NCI-H1694 (cell line): ENCODE measurements at places on chromosomes 1 and 21.

GRCh38 chr1:155051342-155051776 lies 243 bp downstream of the ADAM15 start:
- DNase-seq: no peak

DNA sequence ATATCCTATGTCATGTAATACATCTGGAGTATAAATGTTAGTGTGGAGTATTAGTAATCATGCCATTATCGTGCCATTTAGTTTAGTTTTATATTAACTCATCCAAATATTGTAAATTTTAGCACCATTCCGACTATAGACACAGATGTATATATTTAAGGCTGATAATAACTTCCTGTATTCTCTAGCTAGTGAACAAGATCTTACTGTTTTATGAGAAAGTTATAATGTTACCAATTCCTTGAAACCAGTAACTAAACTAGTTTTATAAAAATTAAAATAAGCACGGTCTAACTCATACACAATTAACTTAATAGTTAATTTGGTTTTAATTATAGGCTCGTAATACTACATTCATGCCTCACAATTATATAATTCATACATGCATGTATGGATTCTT lies 808.6 kb downstream of the USP25 start:
- no peak for DNase-seq

GRCh38 chr1:204112876-204113730 lies 38.7 kb downstream of the ETNK2 start:
- DNase-seq: no peak

DNA sequence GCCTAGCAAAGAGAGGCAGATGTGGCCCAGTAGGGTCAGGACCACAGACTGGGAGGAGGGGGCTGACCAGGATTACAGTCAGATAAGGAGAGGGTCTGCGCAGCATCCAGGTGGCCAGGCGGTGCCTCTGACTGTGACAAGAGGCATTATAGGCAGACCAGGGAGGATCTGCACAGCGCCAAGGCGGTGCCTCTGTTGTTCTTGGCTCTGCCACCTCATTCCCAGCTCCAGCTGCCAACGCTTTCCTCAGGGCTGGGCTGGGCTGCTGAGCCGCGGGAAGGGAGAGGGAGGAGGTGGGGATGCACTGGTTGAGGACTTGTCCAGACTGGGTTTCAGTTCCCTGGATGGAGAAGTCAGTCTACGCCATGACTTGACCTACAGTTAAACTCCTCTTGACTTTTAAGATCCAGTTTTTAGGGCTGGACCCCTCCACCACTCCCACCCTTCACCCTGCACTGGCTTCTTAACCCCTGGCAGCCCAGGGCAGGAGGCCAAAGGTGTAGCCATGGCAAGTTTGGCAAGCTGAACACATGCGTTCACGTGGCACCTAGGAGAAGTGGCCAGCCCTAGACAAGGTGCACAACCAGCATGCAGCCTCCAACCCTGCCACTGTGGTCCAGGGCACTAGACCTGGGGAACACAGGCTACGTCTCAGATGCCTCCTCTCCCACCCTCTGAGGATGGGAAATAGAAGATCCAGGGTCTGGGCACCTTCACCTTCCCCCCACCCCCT lies 4.5 kb upstream of the CRABP2 start:
- DNase-seq: peak; percentile 93

GRCh38 chr1:3101124-3101939 lies 32.3 kb downstream of the PRDM16 start:
- DNase-seq: no peak

GRCh38 chr1:183198463-183198862 lies 12.4 kb downstream of the LAMC2 start:
- DNase-seq: no peak

- DNase-seq: no peak
These were observed 506 bp downstream of the C1orf50 start for GRCh38 chr1:42767510-42768000.

GRCh38 chr21:36663033-36663855 lies 35.7 kb upstream of the SIM2 start:
- DNase-seq: no peak

GRCh38 chr1:180527101-180527669 lies 24.8 kb upstream of the ACBD6 start:
- DNase-seq: no peak

GRCh38 chr1:218983848-218984247 lies 189.8 kb upstream of the LYPLAL1 start:
- no peak for DNase-seq

- DNase-seq: no peak
These were observed 40.6 kb downstream of the TCP10L start for GRCh38 chr21:32544697-32545096.

- DNase-seq: no peak
These were observed 496.1 kb downstream of the PTPRU start for GRCh38 chr1:29732453-29732852.
